ENCODE measurements at places on chromosomes 6 and 20. TPM values are rescaled to one million over a fixed set of nuclear protein-coding genes. Genes with fewer than 3 reads are reported as not detected.

GRCh38 chr6:13260831-13261230 lies 67.5 kb downstream of the TBC1D7 start:
- no peak for DNase-seq

DNA sequence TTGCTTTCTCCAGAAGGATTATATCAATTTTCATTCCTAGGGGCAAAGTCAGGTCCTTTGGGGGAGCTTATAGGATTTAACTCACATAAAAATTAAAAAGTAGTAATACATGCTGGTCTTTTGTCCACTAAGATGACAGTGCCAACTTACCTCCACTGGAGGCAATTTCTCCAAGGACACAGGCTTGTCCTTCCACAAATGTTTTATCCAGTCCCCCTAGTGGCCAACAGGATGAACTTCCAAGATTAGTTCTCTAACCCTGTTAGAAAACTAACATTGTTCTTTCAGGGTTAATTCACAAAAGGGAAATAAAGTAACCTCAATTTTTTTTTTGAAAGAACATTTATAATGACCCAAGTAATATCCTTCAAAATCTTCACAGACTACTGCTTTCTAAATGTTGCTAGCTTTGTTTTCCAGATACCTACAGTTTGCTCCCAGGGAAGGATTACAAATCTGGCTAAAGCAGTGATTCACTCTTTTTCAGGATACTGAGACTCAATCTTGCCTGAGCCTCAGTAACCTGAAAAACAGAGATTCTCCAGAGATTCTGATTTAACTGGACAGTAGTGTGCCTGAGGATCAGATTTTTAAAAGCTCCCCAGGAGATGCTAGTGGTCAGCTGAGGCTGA lies 31.7 kb upstream of the UBR2 start:
- DNase-seq: peak; percentile 64

DNA sequence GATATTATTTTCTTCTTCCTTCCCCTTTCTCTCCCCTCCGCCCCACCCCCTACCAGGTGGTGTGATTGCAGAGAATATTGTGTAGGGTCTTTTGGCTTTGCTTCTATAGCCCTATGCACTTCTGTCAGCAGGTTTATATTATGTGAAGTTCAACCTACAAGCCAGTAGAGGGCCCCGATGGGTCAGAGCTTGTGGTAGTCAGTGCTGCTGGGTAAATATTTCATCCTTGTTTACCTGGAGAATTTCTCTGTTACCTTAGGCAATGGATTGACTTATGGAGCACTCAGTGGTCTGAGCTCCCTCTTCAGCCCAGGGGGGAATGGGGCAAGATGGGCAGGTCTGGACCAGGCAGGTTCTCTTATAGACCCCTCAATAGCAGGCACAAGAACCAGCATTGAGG lies 720.9 kb downstream of the GRIK2 start:
- peak; percentile 20 for DNase-seq

- no peak for DNase-seq
These were observed 63.4 kb downstream of the ARID1B start for GRCh38 chr6:156840606-156841005.

DNA sequence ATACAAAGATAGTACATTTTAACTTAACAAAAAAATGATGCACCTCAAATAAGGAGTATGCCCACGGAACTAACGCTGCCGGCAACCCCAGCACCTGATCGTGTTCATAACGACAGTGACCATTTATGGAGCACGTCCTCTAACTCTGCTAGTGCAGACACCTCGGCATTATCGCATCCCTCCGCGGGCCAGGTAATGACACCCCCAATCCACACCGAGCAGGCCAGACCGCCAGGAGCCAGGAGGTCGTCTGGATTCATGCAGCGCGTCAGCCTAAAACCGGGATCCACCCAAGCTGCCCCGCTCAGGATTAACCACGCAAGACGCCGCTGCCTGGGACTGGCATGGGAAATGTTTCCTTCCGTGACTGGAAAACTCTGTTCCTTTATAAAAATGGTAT lies 34.1 kb downstream of the DACT2 start:
- no peak for DNase-seq

DNA sequence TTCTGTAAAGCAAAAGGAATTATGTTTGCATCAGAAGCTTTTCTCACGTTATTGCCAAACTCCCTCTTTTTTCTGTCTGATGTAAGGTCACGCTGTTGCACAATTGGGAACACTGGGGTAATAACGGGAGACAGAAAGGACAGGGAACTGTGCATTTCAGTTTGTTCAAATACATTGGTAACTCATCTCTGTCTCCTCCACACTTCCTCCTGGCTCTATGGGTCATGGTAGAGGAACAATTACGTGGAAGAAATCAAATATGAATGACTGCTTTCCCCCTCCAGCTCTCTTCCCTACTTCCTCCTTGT lies 132.2 kb upstream of the TNFAIP3 start:
- DNase-seq: peak; percentile 86

DNA sequence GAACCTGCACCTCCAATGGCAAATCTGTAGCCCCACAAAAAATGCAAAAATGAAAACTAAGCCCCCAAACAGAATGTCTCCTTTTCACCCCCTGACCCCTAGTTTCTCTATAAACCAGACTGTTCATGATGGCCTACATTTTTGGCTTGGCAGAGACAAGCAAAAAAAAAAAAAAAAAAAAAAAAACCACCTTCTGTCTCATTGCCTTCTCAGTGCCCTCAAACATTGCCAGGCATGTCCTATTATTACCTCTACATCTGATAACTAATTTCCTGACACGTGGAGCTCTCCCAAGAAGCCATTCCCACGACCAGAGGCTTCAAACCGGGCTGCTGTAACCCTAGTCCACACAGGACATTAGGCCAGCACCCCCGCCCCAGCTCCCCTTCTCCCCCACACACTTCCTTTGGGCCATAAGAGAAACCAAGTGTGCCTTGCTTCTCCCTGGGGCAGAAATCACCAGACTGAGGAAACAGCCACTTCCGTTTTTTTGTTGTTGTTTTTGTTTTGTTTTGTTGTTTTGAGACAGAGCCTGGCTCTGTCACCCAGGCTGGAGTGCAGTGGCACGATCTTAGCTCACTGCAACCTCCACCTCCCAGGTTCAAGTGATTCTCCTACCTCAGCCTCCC lies 65.4 kb downstream of the GPR6 start:
- no peak for DNase-seq

Gene PTCHD4
- 35.7 TPM for total RNA-seq

Gene LRRC73
- total RNA-seq: 0.17 TPM
